Left hindlimb (tissue), 1 donor: ENCODE measurements at places on chromosomes 11 and 22.

- DNase-seq = no peak
Measured at GRCh38 chr11:11149671-11150459, 203.2 kb downstream of the CSNK2A3 start.

DNA sequence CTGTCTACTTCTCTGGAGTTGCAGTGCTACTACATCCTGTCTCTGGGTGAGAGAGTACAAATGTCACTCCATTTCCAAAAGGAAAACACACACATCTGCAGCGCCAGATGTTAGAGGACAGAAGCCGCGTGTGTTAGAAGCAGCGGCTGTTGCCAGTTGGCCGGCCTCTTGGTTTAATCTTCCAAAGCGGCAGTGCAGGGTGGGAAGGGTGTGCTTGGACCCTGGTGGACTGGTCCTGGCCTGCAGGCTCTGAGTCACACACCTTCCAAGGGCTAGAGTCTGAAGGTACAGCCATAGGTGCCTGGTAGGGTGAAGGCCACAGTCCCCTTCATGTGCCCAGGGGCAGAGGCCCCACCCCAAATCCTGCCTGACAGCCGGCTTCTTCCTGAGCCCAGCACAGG is 99.8 kb downstream of the CTTN start:
- DNase-seq = peak; percentile 49

GRCh38 chr22:42313804-42314581 is 43.5 kb upstream of the TCF20 start:
- DNase-seq = no peak

DNA sequence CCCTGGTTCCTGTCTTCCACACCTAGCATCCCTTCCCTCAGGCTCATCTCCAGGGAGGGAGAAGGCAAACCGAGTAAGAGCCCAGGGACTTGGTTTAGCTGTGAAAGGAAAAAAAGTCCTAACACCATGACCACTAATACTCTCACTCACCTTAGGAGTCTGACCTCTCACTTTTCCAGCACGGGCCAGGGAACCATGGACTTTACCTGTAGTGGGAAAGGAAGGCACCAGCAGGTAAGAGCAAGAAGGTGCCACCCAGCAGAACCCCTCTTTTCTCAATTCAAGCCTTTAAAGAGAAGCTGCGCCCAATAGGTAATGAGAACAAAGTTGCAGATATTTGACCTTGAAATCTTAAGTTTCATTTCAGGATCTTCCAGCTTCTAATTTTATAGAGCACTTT is 1.1 kb downstream of the FAU start:
- no peak for DNase-seq

GRCh38 chr11:31375879-31376278 is 6.2 kb downstream of the DNAJC24 start:
- no peak for DNase-seq

DNA sequence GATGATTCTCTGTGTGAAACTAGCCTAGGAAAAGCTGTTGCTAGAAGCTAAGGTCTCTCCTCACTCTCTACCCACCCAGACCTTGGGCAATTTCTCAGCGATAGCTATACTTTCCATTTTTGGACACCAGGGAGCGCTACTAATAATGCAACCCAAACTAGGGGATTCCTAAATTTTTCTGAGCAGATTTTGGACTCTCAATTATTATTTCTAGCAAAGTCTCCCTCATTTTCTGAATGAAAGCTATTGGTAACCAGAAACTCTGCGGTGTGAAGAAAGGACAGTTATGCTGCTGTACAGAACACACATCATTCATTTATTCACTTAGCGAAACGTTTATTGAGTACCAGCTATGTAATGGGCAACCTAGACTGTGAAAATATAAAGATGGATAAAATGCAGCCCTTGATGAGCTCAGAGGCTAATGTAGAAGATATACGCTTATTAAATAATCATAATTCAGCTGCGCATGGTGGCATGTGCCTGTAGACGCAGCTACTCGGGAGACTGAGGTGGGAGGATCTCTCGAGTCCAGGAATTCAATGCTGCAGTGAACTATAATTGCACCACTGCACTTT is 6.1 kb upstream of the STIM1 start:
- DNase-seq = no peak

DNA sequence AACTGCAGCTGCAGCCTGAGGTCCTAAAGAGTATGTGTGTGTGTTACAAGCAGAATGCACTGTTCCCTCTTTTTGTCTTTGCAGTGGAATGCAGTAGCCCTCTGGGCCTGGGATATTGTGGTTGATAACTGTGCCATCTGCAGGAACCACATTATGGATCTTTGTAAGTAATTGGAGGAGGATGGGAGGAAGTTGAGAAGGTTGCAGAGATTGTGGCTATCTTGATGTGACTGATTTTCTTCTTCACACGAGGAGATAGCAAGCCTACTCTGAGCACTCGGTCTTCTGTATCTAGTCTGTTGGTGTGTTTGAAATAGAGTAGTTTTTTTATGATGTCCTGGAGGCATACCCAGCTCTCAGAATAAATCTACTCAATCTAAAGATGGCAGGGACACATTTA is 2.3 kb downstream of the RBX1 start:
- DNase-seq = no peak

GRCh38 chr11:96043291-96043690 is 119.4 kb upstream of the MTMR2 start:
- no peak for DNase-seq

- DNase-seq = peak; percentile 14
Measured at GRCh38 chr22:46758867-46759290, 3.6 kb upstream of the TBC1D22A start.

DNA sequence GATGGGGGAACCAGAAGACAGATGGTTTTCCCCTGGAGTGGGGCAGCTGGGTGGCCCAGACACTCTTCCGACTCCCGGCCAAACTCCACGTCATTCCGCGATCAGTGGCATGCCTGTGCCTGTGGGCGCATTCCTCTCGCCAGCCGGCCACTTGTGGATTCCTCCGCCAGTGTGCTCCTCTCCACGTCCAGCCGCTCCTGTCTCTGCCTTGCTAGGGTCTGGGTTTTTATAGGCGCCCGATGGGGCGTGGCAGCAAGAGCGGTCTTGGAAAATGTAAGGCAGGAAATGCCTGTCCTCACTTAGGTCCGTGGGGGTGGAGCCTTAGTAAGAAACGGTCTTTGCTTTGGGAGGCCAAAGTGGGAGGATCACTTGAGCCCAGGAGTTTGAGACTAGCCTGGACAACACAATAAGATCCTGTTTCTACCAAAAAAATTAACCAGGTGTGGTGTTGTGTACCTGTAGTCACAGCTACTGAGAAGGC is 81.6 kb upstream of the SEPTIN5 start:
- no peak for DNase-seq

DNA sequence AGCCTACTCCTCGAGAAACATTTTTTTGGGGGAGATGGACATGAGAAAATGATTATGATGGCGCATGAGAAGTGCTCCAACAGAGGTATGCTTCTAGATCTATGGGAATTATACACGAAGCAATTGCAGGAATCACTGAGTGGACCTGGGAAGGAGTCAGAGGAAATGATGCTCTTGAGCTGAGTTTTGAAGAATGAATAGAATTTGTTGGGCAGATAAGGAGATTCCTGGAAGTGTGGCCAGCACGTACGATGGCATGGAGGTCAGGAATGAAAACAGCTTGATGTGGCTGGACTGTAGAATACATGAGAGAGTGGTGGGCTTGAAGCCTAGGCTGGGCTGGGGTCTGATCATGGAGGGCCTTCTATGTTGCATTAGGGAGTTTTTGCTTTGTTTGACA is 31.7 kb downstream of the ADAMTS15 start:
- no peak for DNase-seq

GRCh38 chr22:35443790-35444684 is 44.1 kb downstream of the MCM5 start:
- DNase-seq = no peak

DNA sequence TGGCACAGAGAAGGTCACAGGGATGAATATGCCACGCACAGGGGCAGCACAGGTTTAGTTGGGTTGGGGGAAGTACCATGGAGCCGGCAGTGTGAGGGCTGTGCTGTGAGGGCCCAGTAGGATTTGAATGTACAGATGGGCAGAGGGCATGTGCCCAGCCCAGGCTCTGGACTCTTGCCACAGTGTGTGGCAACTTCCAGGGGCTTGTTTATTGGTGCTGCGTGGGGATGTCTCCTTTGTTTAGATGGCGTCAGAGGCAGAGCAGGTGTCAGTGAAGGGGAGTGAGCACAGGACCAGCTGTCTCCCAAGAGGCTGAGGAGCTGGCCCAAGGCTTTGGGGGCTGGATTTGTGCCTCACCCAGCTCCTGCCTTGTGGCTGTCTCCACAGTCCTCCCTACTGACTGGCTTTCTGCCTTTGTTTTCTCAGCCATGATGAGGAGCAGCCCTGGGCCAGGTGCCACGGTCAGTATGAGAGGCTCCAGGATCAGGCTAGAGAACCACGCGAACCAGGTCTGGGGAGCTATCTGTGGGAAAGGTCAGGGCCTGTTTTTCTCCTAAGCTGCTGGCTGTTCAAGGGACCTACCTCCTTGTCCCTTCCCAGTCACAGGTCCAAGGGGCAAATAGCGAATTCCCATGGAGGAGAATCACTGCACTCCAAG is 21.9 kb downstream of the SUN2 start:
- DNase-seq = peak; percentile 59

GRCh38 chr11:6627762-6628241 is 8.6 kb upstream of the TPP1 start:
- no peak for DNase-seq

DNA sequence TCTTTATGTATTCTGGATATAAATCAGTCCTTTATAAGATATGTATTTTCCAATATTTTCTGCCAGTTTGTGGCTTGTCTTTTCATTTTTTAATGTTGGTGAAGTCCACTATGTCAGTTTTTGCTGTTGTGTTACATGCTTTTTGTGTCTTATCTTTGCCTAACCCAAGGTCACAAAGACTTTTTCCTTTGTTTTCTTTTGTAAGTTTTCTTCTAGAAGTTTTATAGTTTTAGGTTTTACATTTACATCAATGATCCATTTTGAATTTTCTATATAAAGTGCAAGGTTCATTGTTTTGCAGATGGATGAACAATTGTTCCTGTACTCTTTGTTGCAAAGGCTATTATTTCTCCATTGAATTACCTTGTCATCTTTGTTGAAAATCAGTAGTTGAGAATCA is 69.3 kb downstream of the UVRAG start:
- no peak for DNase-seq

GRCh38 chr22:21713428-21714058 is 22.1 kb downstream of the YPEL1 start:
- DNase-seq = no peak

DNA sequence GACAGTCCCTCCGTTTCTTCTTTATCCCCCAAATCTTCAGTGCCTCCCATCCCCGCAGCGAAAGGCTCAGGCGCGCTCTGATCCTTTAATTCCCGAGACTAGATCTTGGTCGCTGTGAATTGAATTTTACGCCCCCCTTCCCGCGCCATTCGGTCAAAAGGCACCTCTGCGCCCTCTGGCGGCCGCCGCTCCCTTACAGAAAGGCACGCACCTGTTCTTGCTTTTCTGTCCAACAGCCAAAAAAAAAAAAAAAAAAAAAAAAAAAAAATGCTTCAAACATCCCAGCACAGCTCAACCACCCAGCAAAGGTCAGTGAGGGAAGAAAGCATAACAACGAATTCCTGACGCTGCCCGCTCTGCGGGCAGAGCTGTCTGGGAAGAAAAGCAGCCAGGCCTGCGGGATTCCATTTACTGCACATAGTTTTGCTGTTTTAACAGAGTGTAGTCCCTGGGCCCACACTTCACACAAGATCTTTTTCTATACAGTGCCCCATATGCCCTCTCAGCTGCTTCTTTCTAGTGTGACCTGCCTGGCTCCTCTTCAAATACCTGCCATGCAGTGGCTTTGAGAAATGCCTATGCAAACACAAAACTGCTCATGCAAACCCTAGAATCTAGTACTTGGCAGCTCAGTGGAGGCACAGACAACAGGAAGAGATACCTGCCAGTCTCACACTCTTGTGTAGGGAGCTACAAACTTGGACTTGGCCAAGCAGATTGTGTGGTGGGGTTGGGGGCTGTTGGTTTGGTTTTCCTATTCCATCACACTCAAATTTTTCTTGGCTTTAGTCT is 1.3 kb upstream of the ESAM start:
- DNase-seq = peak; percentile 88

- DNase-seq = no peak
Measured at GRCh38 chr11:88114486-88115045, 60.7 kb downstream of the RAB38 start.

GRCh38 chr11:32333320-32333991 is 101.9 kb downstream of the WT1 start:
- peak; percentile 70 for DNase-seq

GRCh38 chr22:38201711-38202436 is at the start of gene MAFF:
Gene MAFF, plus strand, starts transcription at chr22:38201994. Its CDS starts 11,860 bp downstream, at chr22:38213854.
- peak; percentile 96 for DNase-seq

DNA sequence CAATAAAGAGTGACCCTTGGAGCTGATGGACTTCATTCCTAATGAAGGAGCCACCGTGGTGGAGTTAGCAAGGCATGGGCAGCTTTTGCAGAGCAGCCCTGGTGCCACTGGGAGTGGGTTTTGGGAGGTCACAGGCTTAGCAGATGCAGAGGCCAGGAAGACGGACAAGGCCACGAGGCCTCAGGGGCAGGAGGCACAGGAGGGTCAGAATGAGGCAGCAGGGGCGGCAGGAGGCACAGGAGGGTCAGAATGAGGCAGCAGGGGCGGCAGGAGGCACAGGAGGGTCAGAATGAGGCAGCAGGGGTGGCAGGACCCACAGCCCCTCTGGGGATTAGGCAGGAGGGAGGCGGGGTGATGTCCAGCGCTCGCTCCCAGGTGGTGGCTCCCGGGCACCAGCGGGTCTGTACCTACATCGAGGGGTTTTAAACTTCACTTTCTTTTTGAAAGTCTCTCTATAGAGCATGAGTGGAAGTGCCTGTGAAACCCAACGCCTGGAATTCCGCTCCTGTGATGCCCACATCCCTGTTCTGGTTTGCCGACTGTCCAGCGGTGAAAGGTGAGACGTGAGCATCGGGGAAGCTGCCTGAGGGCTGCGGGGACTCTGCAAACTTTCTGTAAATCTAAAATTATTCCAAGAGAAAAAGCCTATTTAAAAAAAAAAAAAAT is 521.6 kb downstream of the BRD1 start:
- DNase-seq = no peak

DNA sequence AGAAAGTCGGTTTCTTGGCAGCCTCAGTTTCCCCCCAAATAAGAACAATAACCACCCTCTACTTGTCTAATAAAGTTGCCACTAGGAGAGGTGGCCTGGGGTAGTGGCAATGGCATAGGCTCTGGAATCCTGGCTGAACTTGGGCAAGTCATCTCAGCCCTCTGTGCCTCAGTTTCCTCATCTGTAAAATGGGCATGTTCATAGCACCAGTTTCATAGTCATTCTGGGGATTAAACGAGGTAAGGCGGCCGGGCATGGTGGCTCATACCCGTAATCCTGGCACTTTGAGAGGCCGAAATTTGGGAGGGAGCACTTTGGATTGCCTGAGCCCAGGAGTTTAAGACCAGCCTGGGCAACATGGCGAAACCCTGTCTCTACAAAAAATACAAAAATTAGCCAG is 63.0 kb downstream of the SGSM1 start:
- no peak for DNase-seq

GRCh38 chr22:22928666-22929380 is 41.2 kb downstream of the IGLL5 start:
- peak; percentile 61 for DNase-seq

- no peak for DNase-seq
Measured at GRCh38 chr11:95536047-95536690, 253.4 kb downstream of the FAM76B start.
